ENCODE measurements at places on chromosomes 11 and 22. TPM values are rescaled to one million over a fixed set of nuclear protein-coding genes. Genes with fewer than 3 reads are reported as not detected.

DNA sequence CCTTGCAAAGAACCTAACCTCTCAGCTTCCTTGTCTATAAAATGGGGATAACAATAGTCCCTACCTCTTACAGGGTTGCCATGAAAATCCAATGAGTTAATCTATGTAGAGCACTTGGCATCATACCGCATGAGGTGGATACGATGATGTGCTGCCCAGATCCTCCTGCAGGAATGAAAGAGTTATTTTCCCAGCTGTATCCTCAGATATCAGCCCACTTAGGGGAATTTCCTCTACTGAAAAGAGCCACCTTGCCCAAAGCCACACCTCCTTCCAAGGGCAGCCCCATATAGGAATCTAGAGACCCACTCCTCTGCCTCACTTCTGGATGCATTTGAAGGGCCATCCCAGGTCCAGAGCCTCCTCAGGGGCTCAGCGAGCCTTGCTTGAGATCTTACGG lies 128.4 kb downstream of the CCDC81 start:
- H3K36me3 ChIP-seq = no peaks in the 10 kb centered on the region
- H3K4me3 ChIP-seq = no peak overlapping the region
- no peaks in the 10 kb centered on the region for H3K27me3 ChIP-seq
- H3K4me1 ChIP-seq = no peaks in the 10 kb centered on the region

- peaks cover 5% of the 10 kb centered on the region for H3K4me1 ChIP-seq
- H3K27me3 ChIP-seq = peaks cover 13% of the 10 kb centered on the region
- no peak overlapping the region for H3K27ac ChIP-seq
- no peak overlapping the region for H3K4me3 ChIP-seq
- no peaks in the 10 kb centered on the region for H3K36me3 ChIP-seq
- DNase-seq = no peak
These were observed 61.8 kb downstream of the CTTN start for GRCh38 chr11:70460111-70460510.

Gene MMP8
- total RNA-seq = not detected

Gene SLC22A12
- not detected for total RNA-seq

GRCh38 chr22:17896586-17896985 lies 122.3 kb upstream of the BID start:
- DNase-seq = peak; percentile 81
- no peak overlapping the region for H3K4me3 ChIP-seq
- no peaks in the 10 kb centered on the region for H3K27me3 ChIP-seq
- H3K36me3 ChIP-seq = peaks cover 6% of the 10 kb centered on the region
- peak overlapping the region; percentile 40 for H3K27ac ChIP-seq

Gene IL17REL
- total RNA-seq = not detected

Gene DESI1
- 29.1 TPM for total RNA-seq

- no peaks in the 10 kb centered on the region for H3K27me3 ChIP-seq
- H3K27ac ChIP-seq = no peak overlapping the region
- no peaks in the 10 kb centered on the region for H3K36me3 ChIP-seq
- DNase-seq = no peak
- no peak overlapping the region for H3K4me3 ChIP-seq
These were observed 25.4 kb downstream of the TP53AIP1 start for GRCh38 chr11:128917144-128917724.

- H3K27me3 ChIP-seq = no peaks in the 10 kb centered on the region
- H3K27ac ChIP-seq = peak overlapping the region; percentile 1
- H3K4me3 ChIP-seq = no peak overlapping the region
- DNase-seq = no peak
- peaks cover 24% of the 10 kb centered on the region for H3K4me1 ChIP-seq
These were observed 36.2 kb downstream of the FZD4 start for GRCh38 chr11:86918973-86919372.

GRCh38 chr11:134380229-134380628 lies 31.8 kb downstream of the B3GAT1 start:
- H3K27ac ChIP-seq = no peak overlapping the region
- H3K36me3 ChIP-seq = no peaks in the 10 kb centered on the region
- no peaks in the 10 kb centered on the region for H3K27me3 ChIP-seq
- no peak for DNase-seq
- no peaks in the 10 kb centered on the region for H3K4me1 ChIP-seq

DNA sequence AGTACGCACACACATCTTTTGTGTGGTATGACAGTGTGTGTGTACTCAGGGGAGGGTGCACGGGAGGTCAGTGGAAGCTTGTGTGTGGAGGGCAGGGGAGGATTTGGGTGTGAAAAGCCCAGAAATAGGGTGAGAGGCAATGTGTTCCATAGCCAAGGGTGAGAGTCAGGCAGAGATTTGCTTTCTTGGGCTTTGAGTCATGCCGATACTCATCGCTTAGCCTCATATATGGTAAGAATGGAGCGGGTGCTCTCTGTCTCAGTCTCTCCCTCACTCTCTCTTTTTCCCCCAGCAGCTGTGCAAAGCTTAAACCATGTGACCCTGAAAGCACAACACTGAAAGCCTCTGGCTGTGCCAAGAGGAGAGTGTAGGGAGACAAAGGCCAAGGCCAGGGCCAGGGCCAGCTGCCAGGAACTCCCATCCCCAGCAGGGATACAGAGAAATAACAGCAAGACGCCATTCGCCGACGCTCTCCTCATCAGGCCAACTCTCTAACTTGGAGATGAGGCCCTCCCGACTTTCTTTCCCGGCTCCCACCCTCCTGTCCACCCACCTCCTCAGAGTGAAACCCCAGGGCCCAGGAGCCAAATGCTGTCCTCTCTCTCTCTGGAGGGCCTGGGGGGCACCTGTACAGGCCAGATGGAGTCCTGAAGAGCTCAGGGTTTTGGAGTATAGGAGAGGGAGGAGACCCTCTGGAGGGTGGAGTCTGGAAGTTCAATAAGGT lies 20.3 kb upstream of the MICAL3 start:
- no peak overlapping the region for H3K4me3 ChIP-seq
- H3K27me3 ChIP-seq = no peaks in the 10 kb centered on the region
- H3K4me1 ChIP-seq = peaks cover 10% of the 10 kb centered on the region
- no peaks in the 10 kb centered on the region for H3K36me3 ChIP-seq
- H3K27ac ChIP-seq = peak overlapping the region; percentile 65

GRCh38 chr11:119752345-119752871 lies 23.4 kb upstream of the NECTIN1 start:
- H3K4me3 ChIP-seq = no peak overlapping the region
- H3K4me1 ChIP-seq = no peaks in the 10 kb centered on the region
- no peaks in the 10 kb centered on the region for H3K27me3 ChIP-seq
- no peak overlapping the region for H3K27ac ChIP-seq
- no peaks in the 10 kb centered on the region for H3K36me3 ChIP-seq

Gene SLC37A2
- total RNA-seq = 7.4 TPM

Gene CACNA1I
- total RNA-seq = under 0.01 TPM

Gene SEPTIN3
- total RNA-seq = 1.4 TPM

Gene OTOG
- total RNA-seq = under 0.01 TPM

DNA sequence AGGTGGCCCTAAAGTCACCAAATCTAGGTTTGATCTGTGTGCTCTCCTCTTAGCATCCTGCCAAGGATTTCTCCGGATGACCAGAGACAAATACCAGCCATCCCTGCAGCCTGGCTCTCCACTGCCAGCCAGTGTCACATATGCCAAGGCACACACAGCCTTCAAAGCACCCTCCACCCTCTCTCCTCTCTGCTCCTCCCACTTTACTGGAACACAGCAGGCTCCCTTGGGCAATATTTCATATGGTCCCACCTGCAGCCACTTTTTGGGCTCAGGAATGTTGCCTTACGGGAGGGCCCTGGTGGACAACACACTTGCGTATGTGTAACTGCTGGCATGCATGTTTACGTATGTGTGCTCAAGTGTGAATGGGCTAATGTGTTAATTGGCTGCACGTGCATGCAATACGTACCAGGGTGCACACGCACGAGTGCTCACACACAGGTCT lies 183.9 kb downstream of the CEP164 start:
- H3K27ac ChIP-seq = no peak overlapping the region
- no peak for DNase-seq
- no peaks in the 10 kb centered on the region for H3K27me3 ChIP-seq
- H3K36me3 ChIP-seq = no peaks in the 10 kb centered on the region
- no peaks in the 10 kb centered on the region for H3K4me1 ChIP-seq

Gene PATE2
- 0.68 TPM for total RNA-seq

Gene TRIM51
- not detected for total RNA-seq

Gene TREH
- not detected for total RNA-seq

GRCh38 chr11:11987503-11988022 lies 20.9 kb downstream of the DKK3 start:
- no peaks in the 10 kb centered on the region for H3K36me3 ChIP-seq
- H3K27ac ChIP-seq = no peak overlapping the region
- peaks cover 39% of the 10 kb centered on the region for H3K4me1 ChIP-seq
- no peak for DNase-seq
- H3K4me3 ChIP-seq = no peak overlapping the region

DNA sequence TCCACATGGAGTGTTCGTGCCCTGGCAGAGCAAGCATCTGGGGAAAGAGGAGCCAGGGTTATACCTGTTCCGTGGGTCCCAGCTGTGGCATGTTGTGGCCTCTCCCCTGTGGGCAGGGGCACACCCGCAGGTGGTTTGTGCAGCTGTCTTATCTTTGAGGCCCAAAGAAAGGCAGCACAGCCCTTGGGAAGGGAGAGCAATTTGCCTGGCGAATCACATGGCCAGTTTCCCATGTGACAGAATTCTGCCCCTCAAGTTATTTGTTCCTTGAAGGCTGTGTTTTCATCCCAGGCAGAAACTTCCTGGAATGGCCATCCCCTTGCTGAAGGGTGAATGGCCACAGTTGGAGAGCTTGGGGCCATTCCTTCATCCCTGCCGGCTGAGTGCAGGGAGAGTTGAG lies 16.4 kb upstream of the COX8A start:
- no peaks in the 10 kb centered on the region for H3K4me1 ChIP-seq
- DNase-seq = no peak
- H3K27ac ChIP-seq = no peak overlapping the region
- H3K27me3 ChIP-seq = no peaks in the 10 kb centered on the region
- H3K36me3 ChIP-seq = peaks cover 33% of the 10 kb centered on the region

All from sigmoid colon (tissue), 7 donors.